ENCODE measurements at places on chromosomes 16 and 17.

DNA sequence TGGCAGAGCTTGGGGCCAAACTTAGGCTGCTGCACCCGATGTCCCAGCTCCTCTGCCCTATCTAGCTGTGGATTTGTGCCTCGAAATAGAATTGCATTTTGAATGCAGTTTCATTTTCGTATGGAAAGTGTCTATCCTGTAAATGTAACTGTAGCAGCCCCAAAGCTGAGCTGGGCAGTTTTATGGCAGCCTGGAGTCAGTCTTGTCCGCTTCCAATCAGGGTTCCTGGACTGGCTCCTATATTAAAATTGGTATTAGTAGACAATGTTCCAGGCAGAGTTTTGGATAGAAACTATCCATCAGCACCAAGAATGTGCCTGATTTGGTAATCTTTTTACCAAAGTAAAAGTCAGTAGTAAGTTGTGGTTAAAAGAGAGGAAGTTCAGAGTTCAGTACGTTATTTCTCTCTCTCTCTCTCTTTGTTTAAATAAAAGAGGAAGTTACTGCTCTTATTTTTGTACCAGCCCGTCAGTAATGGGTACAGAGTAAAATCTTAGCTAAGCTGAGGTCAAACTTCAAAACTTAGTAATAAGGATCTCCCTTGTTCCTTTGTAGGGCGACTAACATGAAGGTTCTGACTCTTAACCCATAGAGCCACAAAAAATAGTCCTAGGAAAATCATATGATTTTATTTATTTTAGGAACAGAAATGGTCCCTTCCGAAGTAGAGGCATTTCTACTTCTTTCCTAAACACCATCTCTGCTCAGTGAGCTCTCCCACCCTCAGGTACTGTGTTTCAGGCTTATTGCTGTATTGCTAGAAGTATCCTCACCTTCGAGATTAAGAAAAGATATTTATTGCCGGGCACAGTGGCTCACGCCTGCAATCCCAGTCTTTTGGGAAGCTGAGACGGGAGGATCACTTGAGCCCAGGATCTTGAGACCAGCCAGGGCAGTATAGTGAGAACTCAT lies 28.0 kb downstream of the PRKCB start:
- DNase-seq, result no peak

DNA sequence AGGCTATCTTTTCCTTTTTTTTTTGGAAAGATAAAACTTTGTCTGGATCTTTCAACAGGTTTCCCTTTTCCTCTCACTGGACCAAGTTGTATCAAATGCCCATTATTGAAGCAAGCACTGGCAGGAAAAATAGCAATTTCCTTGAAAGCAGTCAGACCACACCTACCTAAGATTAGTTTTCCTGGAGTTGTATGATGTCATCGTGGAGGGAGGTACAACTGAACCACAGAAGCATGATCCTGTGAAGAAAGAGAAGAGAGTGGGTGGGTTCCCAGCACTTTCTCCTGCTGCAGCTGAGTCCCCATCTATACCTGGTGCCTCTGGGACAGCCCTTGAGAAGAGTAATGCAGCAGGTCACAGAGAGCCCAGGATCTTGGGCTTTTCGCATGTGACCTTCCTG lies 63.6 kb upstream of the ERCC4 start:
- no peak for DNase-seq

DNA sequence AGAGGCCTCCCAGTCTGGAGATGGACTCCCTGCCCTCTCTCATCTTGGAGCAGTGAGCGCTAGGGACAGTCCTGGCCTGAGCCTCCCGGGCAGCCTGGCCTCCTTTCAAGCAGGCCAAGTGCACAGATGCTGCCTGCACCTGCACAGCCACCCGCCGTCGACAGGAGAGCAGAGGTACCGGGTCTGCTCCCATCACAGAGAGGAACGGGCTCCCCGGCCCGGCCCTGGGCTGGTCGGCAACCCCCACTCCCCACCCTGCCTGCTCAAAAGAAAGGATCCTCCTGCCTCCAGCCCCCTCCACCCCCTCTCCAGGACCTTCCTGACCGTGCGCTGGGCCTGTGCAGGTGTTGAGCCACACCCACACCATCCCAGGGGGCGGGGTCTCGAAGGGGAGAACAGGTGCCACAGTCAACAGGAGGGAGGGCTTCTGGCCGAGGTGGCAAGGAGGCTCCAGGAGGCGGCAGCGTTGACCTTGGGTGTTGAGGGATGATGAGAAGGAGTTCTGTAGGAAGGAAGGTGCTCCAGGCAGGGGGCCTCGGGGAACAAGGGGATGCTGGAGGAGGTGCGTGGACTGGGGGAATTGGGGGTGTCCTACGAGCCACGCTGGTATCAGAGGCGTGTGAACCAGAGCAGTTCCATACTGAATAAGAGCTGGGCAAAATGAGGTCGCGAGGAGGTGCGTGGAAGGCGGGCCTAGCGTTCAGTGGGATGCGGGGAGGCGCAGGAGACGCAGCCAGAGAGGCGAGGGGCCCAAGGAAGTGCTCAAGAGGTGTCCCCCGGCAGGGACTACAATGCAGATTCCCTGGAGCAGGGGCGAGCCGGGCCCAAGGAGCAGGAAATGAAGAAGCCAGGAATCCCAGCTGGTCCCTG lies 967 bp upstream of the CDH15 start:
- DNase-seq, result peak; percentile 21

DNA sequence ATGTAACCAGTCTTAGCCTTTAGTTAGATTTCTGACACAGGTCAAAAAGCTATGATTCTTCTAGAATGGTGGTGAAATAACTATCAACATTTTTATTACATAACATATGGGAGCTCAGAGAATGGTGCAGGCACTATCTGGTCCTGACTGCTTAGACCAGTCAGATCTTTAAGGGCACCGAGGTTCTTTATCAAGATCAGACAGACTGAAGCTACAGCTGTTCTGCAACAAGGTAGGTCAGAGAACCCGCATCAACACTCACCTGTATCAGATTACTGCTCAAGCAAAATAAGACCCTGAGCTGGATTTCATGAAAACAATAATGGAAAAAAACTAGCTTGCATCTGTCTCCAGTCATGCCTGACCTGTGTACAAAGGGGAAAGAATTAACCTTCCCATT lies 160.4 kb downstream of the KCNJ2 start:
- no peak for DNase-seq

- no peak for DNase-seq
Observed at GRCh38 chr17:32882734-32883133, 5.8 kb upstream of the MYO1D start.

GRCh38 chr17:77675411-77675810 lies 283.1 kb upstream of the TNRC6C start:
- DNase-seq, result no peak

DNA sequence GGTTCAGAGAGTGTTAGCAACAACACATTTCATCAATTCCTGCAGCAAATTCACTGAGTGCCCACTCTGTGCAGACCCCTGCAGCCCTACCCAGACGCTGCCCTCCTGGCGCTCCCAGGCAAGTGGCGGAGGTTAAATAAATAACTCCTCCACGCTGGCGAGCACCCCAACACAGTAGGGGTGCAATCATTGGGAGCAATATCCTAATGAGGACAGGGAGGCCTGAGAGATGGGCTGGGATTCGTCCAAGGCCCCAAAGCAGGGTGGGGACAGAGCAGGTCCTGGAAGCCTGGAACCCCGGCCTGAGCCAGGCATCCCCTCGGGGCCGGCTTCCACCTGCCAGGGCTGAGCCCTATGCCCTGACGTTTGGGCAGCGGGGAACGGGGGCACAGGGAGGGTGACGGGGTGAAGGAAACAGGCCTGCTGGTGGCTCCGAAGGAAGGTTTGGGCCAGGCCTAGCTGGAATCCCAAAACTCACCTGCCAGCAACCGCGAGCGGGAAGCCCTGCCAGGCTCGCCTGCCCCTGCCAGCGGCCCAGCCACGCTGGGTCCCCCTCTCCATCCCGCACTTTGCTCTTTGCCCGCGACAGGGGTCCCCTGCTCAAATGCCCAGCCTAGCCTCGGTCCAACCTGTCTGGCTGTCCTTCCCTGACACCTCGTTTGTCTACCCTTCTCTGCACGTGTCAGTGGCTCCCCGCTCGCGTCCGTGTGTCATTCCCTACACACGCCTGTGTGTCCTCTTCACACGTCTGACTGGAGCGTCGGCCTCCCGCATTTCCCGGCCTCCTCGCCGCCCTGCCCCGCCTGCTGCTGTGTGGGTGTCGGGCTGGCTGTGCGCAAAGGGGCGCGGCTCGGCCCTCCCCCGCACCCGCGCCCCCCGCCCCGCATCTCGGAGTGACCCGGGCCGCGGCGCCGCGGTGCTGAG lies 721 bp upstream of the BEAN1 start:
- DNase-seq, result no peak

DNA sequence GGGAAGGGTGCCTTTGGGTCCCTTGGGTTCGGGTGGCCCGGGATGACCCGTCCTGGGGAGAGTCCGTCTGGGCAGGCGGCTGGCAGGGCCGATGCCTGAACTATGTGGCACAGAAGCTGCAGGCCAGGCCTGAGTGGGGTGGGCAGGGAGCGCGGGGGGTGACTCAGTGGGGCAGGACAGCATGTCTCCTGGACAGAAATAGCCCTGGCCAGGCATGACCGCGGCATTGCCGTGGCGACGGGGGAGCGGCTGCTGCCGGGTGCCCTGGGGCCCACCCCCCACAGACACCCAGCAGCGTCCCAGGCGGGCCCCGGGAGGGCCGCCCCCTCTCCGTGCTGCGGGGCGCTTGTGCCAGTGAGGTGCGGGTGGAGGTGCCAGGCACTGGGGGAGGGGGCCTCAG lies 1.8 kb upstream of the C1QTNF8 start:
- no peak for DNase-seq

- no peak for DNase-seq
Observed at GRCh38 chr17:30000755-30001257, 59.4 kb downstream of the EFCAB5 start.

DNA sequence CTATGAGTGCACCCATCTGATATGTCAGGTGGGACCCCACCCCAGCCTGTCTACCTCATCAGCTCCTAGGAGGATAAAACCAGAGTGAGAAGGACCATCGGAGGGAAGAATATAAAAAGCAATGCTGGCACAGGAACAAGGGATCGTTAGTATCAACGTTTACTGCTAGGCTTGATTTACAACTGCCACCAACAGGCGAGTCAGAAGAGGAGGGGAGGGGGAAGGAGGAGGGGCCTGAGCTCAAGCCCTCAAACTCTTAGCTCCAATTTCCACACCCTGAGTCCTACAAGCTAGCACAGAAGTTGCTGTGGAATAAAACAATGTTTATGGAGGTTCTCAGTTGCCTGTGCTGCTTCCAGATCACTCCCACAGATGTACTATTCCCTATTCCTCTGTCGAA lies 234.5 kb downstream of the C16orf78 start:
- no peak for DNase-seq

GRCh38 chr17:68432086-68432864 lies 25.0 kb downstream of the WIPI1 start:
- DNase-seq, result no peak

GRCh38 chr16:2236337-2237101 lies at the start of gene DNASE1L2:
TSS of gene DNASE1L2 (plus strand) at chr16:2236444. CDS start at chr16:2236817, 373 bp downstream.
- no peak for DNase-seq

DNA sequence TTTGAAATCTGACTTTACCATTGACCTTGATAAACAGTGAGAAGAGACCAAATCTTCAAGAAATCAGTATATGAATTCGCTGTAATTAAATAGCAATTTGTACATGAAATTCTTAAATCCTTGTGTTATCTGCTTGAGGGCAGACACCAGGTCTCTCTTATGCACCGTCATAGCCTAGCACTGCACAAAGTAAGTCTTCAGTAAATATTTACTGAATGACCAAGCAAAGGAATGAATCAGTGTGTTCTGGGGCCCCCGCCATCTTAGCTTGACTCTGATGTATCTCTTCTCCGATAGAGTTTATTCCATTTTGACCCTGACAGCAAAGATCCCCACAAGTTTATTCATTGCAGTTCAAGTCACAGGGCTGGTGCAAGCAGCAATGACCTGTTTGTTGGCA lies 328.0 kb downstream of the TMEM114 start:
- no peak for DNase-seq

GRCh38 chr16:67541391-67542263 lies 13.0 kb downstream of the RIPOR1 start:
- DNase-seq, result no peak

GRCh38 chr17:6589266-6589946 lies 33.1 kb upstream of the PITPNM3 start:
- no peak for DNase-seq

GRCh38 chr17:40203131-40203530 lies 16.0 kb upstream of the WIPF2 start:
- no peak for DNase-seq

DNA sequence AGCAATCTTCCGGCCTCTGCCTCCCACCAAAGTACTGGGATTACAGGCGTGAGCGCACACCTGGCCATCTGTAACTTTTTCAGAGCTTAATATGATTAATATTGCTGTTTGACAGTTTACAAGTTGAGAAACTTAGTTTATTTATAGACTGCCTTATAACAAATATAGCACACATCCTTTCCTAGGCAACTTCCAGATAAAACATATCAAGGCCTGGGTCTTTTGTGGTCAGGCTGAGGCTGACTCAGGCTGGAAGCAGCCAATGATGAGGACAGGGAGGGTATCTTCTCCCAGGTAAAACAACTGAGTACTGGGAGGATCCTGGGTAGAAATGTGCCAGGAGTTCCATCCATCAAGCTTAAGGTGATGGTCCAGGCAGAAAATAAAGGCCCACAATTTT lies 16.2 kb downstream of the LUC7L start:
- no peak for DNase-seq

- no peak for DNase-seq
Observed at GRCh38 chr17:67051155-67051538, 6.8 kb downstream of the CACNG1 start.

DNA sequence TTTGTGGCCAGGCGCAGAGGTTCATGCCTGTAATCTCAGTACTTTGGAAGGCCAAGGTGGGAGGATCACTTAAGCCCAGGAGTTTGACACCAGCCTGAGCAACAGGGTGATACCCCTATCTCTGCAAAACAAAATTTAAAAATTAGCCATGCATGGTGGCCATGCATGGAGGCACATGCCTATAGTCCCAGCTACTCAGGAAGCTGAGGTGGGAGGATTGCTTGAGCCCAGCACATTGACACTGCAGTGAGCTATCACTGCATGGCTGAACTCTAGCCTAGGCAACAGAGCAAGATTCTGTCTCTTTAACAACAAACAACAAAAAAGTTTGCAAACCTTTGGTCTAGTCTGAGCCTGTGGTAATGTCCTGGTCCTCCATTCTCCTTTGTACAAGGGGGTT lies 69.2 kb upstream of the CNEP1R1 start:
- DNase-seq, result no peak

DNA sequence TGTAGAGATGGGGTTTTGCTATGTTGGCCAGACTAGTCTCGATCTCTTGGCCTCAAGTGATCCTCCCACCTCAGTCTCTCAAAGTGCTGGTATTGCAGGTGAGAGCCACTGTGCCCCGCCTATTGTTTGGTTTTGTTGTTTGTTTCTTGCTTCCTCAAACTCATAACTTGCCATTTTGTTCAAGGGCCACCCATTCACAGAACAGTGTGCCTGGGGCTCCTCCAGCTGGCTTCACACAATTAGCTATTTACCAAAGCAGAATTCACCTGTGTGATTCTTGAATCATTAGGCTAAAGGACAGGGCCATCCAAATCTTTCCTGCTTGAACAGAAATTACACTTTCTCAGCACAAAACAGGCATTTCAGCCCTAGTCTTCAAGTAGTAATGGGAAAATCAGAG lies 7.2 kb downstream of the ABHD15 start:
- DNase-seq, result no peak

DNA sequence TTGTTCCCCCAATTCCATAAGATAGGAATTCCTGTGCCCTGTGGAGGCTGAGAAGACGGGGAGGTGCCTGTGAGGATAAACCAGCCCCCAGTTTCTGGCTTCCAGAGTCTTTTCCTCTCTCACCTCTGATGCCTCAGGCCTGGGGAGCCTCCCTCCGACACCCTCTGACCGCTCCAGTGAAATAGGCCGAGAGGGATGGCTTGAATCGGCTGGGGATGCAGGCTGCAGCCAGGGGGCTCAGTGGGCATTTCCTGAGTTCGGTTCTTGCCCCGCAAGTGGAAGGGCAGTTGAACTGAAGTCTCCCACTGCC lies 339.4 kb downstream of the SEC14L1 start:
- no peak for DNase-seq

GRCh38 chr17:58275417-58275816 lies 5.3 kb downstream of the MPO start:
- no peak for DNase-seq
